CD4-positive, alpha-beta T cell treated with Interleukin-17A for 1 hour (primary cell): ENCODE measurements at places on chromosomes 12 and 14.

DNA sequence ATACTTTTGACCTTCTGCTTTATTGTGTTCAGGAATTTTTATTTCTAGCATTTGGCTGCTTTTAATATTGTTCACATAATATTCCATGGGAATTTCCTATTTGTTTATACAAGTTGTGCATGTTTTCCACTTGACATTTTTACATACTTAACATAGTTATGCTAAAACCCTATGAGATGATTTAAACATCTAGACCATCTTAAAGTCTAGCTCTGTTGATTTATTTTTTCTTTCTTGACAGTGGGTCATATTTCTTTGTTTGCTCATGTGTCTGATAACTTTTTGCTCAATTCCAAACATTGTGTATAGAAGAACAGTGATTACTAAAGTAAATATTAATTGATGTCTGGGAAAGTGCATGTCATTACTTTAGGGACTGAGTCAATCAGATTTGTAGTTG, 202.1 kb upstream of the PDZRN4 start:
- no peak for DNase-seq

GRCh38 chr14:46490238-46490685, 161.3 kb downstream of the RPL10L start:
- no peak for DNase-seq

- DNase-seq = no peak
Measured at GRCh38 chr12:113162102-113163029, 12.8 kb downstream of the CFAP73 start.

DNA sequence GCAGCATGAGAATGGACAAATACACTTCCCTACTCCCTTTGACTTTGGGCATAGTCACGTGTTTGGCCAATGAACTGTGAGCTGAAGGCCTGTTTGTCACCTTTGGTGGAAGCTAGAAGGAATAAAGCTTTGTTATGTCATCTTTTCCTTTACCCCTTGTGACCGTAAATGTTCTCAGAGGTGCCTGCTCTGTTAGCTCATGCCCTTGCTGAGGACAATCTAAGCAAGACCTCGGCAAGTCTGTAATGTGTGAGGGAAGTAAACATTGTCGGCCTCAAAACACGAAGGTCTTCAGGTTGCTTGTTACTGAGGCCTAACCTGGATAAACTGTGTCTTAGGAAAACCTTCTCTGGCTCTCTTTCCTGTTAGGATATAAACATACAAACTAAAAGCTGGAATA, 354.2 kb downstream of the TMEM132D start:
- DNase-seq = no peak

DNA sequence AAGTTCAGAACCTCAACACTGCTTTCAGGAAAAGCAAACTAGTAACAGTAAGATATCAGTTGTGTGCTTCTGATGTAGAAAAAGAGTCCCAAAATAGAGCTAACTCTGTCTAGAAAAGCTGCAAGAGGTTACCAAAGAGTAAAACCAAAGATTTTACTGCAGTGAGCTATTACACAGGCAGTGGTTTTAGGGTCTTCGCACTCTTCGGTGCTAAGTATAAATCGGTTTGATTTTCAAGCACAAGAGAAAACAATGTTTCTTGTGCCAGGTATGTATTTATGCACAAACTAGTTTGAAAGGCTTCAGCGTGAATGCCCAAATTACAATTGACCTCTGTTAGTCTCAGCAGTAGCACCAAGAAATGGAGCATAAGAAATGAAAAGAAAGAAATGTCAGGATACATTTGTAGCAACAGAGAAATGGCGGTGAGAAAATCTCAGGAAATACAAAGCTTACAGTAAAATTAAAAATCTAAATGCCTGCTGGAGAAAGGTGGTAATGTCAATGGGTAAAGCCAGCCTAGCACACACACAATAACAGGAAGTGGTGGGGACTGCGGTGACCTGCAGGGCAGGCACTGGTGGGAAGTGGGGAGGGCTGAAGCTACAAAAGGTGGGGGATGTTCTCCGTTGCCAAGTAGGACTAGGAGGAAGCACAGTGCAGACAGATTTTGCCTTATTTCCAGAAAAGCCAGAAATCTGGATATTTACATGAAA, 18.0 kb upstream of the DYRK2 start:
- DNase-seq = peak; percentile 91

DNA sequence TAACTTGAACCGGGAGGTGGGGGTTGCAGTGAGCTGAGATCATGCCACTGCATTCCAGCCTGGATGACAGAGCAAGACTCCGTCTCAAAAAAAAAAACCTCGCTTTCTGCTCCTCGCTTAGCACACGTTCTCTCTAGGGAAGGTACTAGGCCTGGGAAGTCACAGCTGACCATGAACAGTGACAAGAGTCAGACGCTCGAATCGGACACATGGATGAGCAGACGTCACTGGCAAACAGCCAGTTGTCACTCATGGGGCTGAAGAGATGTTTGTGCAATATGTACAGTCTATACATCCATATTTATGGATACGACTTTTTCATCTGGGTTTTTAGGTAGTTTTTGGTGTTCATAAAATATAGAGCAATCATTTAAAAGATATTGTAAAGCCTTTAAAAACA, 19.4 kb downstream of the TCHP start:
- no peak for DNase-seq

DNA sequence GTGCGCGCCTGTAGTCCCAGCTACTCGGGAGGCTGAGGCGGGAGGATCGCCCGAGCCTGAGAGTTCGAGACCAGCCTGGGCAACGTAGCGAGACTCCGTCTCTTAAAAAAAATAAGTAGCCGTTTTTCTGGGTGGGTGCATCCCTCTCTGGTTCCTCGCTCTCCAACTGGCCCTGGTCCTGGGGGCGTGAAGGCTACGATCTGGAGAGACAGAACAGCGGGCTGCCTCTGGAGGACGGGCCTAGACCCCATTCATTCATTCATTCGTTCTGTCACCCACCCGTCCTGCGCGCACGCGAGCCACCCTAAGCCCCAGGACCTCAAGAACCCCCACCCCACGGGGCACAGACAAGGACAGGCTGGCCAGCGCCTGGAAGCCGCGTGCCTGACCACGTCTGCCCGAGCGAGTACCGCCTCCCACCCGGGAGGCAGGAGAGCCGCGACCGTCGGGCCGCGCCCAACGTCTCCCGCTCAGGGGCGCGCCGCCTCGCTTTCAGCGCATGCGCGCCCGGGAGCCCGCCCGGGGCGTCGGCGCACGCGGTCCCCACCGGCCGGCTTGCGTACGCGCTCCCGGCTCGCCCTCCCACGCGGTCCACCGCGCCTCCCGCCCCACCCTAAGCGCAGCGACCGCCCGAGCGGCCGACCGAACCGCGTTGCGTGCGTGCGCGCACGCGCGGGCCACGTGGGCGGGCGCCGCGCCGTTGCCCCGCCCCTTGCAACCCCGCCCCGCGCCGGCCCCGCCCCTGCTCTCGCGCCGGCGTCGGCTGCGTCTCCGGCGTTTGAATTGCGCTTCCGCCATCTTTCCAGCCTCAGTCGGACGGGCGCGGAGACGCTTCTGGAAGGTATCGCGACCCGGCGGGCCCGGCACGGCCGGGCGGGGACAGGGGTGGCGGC, at the start of gene RAN:
RAN (plus strand) TSS at position 781 of the 893 bp plus-strand sequence. CDS start 528 bp downstream, outside the sequence.
- peak; percentile 93 for DNase-seq

GRCh38 chr12:111389635-111390034, 16.1 kb upstream of the SH2B3 start:
- no peak for DNase-seq

DNA sequence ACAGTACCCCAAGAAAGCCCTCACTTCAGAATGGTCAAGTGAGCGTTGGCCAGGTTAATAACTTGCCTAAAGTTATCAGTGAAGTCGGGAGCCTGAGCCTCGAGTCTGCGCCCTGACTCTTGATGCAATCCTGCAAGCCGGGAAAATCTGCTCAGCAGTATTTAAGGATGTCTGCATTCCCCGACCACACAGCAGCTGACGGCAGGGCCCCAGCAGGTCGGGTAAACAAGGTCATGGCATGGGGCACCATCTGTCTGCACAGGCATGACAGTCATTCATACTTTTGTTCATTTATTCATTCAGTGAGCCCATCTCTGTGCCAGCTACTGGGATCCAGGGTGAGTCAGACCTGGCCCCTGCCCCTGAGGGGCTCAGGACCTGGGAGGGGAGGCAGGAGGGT, 11.1 kb downstream of the ABCB9 start:
- DNase-seq = no peak

GRCh38 chr14:65495196-65495595, 82.7 kb downstream of the FUT8 start:
- DNase-seq = no peak

DNA sequence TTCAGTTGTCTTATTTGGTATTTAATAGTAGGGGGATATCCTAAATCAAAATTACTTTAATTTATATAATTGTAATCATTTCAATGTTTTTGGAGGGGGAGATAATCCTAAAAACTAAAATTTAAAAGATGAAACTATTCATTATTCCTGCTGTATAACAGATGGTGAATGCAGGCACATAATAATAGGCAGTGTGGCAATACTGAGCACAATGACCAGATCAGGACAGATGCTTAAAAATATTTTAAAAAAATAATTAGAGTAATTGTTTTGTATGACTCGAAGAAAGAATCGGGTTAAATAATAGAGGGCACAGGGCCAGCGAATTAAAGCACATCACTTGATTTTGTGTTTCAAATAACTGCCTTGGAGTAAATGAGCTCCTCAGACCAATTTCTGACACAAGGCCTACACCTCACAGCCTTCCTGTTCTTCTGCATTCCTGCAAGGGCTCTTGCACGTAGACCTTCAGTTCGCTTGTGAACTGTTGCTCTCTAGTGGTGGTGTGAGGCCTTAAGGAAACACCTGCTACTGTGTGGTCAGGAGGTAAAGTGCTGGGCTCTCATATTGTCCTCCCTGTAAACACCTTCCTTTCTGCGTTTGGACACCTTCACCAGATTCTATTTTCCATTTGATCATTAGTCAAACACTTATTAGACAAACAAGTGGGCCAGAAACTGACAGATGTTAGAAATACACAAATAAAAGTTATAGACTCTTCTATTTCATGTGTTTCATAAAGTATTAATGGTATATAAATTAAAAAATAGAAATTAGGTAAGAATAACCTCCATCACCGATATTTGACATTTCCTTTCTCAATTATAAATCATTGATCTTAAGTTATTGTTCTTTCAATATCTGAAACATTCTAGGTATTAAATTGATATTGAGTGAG, 29.3 kb upstream of the KLRF1 start:
- DNase-seq = peak; percentile 88

DNA sequence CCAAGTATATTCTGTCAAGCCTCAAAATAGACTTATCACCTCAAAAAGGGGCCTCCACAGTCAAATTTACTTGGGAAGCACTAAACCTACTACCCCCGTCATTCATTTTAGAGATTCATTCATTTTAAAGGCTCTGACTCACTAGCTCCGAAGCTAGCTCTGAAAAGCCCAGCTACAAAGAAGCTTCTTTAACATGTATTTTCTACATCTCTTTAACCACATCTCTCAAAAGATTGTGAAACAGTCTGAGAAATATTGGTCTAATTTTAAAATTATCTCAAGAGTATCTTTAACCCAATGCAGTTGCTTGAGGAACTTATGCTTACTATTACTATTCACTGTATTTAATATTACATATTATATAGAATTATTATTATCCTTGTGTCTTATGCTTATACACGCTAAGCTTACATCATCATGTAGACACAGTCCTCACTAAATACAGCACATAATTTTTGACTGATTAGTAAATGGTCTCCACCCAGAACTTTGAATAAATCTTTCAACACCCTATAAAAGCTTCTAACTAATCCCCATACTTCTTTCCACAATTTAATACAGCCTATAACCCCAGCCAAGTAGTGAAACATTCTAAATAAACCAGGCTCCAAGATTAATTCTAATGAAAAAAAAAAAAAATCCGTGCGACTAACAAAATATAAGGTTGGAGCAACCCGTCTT, 7.8 kb downstream of the NT5DC3 start:
- no peak for DNase-seq

DNA sequence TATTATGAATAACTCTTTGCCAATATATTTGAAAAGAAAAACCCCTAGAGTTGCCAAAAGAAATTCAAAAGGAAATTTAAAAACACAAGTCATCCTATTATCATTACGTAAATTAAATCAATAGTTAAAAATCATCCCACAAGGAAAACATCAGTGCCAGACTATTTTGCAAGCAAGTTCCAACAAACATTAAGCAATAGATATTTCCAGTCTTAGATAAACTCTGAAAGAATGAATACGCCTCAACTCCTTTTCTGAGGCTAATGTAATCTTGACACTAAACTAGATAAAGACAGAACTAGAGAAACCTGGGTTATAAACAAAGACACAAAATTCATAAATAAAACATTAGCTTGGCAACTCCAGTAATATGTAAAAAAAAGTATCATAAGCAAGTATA, 245.9 kb downstream of the FOXN3 start:
- no peak for DNase-seq

- DNase-seq = no peak
Measured at GRCh38 chr12:2198005-2198501, 145.3 kb downstream of the CACNA1C start.

DNA sequence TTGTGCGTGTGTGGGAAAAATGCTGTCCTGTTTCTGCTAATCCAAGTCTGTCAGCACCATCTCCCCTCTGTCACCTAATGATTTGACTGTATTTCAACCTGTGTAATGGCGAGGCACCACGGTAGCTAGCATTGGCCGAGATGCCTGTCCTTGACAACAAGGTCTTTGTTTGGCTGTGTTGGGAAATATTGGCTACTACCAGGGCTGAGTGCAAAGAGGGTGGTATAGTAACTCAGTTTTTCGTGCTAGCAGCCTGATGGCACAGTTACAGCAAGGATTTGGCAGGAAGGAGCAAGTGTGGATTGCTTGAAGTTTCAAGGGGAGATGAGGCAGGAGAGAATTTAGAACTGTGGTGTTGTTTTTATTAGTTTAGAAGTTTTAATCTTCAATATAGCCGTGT, 440.3 kb upstream of the RGS6 start:
- no peak for DNase-seq

DNA sequence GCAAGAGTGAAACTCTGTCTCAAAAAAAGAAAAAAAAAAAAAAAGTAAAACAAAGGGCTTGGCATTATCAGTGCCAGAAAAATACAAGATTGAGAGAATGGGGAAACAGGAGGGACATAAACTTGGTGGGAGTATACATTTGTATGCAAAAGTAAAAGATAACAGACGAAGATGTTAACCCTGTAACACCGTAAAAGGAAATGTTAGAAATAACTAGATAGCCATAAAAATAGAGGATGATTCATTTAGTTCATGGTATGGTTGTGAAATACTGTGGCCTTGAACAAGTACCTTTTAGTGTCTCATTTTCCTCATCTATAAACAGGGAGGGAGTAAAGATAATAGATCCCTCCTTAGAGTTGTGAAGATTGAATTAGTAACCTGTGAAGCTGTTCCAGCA, 33.3 kb downstream of the ATP2A2 start:
- DNase-seq = no peak

- DNase-seq = no peak
Measured at GRCh38 chr12:119090276-119090675, 88.5 kb upstream of the HSPB8 start.

- DNase-seq = no peak
Measured at GRCh38 chr12:79689061-79689476, 1.7 kb downstream of the PAWR start.

DNA sequence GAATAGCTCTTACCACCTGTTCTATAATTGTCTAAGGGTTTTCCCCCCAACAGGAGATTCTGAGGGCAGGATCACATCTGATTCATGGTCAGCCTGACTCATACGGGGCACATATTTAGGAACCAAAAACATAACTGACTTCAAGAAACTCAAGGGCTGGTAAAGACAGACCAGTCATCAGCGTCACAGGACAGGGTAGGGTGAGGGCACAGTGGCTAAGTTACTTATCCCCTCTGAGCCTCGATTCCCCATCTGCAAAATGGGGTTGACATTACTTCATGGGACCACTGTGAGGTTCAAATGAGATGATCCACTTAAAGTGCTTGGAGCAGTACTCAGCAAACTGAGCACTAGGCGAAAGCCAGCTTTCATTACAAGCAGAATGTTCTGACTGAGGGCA, 606 bp downstream of the CINP start:
- DNase-seq = peak; percentile 33

GRCh38 chr12:78725951-78726580, 138.5 kb upstream of the SYT1 start:
- no peak for DNase-seq
